Stimulated activated CD8-positive, alpha-beta memory T cell treated with anti-CD3 and anti-CD28 coated beads, Interleukin-2, amount 100 ng/mL, for 1 hour (primary cell): ENCODE measurements at places on chromosomes 1 and 21.
A peak's percentile ranks its signal among the peaks of the same experiment; 100 is the strongest.

DNA sequence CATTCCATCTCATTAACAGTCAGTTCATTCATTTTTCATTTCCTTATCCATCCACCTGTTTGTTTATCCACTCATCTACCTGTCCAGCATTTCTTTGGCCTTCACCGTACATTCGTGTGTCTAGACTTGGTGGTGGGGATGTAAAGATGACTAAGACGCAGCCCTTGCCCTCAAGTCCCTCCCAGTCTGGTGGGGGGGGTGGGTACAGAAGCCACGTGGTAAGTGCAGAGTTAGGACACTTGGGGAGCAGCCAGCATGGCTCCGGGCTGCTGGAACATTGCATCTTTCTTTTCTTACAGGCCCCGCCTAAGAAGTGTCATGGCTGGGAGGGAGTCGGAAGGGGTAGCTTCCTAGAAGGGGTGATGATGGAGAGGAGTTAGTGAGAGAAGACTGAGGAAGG lies 17.2 kb downstream of the KIF26B start:
- DNase-seq: no peak

DNA sequence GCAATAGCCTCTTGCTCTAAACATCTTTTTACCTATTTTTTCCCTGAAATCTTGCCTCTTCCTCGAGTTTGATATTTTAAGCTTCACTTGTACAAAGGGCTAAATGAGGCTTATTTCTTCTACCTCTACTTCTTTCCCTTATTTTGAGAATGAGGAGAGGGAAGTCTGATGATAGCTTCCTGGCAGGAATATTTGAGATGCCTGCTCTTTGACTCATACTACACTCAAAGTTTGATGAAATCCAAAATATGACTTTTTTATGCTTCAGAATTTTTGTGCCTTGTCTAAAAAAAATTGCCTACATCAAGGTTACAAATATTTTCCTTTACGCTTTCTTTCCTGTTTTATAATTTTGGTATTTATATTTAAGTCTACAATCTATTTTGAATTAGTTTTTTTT lies 624.4 kb upstream of the PLXNA2 start:
- no peak for DNase-seq

DNA sequence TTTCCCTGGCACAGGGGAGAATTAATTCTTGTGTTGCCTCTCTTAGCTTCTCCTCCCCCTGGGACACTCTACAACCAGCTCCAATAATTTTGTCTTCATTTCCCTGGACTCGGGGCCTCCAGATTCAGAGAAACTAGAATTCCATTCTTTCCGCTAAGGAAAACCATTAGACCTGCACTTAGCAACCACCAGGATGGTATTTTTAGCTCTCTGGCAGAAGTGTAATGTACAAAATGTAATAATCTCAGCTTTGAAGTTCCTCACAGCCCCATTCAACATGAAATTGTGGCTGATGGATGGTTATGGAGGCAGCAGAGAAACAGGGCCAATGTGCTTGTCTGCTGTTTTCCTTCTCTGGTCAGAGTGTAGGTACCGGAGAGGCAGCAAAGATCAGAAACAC lies 113.8 kb downstream of the KCND3 start:
- DNase-seq: no peak

DNA sequence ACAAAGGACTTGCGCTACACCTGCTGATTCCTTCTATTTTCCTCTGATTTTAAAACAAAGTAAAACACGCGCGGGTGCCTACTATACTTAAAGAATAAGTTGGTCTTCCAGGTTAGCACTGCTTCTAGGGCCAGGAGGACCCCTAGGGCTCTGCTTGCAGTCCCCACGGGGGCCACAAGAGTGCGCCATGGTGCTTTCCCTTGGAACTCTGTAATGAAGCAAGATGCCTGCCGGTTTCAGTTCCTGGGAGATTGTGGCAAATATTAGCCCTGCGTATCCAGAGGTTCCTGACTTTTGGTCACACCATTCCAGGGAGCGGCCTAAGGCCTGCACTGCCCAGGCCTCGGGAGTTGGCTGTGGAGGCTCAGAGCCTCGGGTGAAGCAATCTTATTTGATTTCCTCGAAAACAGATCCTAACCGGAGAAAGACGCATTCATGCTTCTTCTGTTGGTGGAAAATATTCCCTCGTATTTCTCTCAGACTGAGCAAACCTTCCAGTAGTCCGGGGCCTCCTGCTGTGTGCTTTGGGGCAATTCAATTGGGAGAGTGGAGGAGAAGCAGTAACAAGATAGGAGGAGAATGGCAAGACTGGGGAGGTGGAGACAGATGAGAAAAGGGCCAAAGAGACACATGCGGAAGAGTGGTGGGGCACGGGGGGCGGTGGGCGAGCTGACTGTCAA lies 25.3 kb downstream of the ADAM30 start:
- peak; percentile 31 for DNase-seq

- no peak for DNase-seq
These were observed 122.7 kb downstream of the LMO4 start for GRCh38 chr1:87451229-87451920.

DNA sequence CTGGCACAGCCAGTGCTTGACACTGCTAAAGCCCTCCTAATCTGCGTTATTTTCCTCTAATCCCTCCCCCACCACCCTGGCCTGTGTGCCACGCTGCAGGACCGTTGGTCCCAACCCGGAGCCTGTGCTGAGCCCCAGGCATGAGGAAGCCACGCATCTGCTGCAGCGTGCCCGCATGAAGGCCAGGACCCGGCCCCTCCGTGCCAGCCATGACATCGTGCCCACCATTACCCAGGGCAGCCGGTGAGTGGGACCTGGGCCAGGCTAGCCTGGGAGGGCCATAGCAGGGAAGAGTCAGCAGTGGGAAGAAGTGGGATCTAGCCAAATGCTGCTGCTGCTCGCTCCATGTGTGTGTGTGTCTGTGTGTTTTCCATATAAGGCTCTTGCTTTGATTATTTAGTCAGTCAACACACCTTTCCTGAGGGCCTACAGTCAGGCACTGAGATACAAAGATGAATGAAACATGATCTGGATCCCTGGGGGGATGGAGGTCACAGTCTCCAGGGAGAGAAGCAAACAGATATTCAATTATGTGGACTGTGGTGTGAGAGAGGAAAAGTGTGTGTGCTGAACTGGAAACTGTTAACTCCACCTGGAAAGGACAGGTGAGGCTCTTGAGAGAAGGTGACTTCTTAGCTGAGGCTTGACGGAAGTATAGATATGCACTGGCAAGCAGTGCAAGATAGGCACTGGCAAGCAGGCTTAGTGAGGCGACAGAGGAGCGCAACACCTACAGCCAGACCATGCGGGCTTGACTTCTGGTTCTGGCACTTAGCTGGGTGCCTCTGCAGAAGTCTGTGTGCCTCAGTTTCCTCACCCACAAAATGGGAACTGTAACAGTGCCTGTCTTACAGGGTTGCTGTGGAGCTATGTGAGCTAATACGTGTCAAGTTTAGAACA lies 15.9 kb downstream of the KIAA1614 start:
- DNase-seq: no peak

DNA sequence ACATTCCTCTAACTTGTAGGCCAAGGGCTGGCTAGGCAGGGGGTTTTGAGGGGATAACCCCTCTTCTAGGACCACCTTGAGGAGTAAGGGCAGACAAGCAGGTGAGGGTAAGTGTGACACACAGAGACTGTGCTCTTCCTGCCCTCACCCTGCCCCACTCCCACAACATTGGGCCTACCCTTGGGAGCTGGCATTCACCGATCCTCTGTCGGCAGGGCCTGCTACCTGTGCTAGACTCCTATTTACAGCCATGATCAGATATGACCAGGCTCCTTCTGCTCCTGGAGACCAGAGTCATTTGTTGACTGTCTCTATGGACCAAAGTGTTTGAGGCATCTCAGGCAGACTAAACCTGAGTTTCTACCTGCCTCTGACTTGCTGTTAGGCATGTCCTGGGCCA lies 68.3 kb downstream of the SYF2 start:
- no peak for DNase-seq

GRCh38 chr1:214525535-214526019 lies 25.8 kb downstream of the PTPN14 start:
- no peak for DNase-seq

DNA sequence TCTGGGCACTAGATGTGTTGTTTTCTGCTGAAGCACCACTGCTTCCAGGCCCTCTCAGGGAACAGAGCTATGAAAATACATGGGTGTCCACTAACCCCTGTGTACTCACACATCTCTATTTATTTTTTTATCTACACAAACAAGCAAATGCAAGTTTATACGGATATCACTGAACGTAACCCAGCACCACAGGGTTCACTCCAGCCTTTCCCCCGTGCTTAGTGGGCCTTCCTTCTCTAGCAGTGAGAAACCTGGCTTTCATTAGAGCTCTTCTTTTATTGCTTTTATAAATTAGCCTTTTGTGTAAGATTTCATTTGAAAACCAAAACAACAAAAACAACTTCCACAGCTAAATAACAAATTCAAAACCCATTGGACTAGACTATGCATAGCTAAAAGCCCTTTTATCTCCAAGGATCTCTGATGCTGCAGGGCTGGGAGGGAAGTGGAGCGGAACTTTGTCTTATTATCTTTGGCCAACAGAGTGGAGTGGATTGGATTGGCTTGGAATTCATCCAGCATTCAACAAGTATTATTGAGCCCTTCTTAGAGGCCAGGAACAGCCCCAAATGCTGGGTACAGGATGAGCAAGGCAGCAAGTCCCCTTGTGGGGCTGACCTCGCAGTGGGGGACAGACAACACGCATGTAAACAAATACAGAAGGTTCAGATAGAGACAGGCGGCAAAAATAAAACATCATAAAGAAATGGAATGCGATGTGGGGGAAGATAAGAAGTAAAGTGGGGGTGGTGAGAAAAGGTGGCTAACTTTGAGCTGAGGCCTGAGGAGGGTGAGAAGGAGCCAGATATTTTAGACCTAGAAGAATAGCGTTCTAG lies 371.8 kb upstream of the POU3F1 start:
- DNase-seq: no peak

GRCh38 chr21:35963920-35964451 lies 96.3 kb downstream of the SETD4 start:
- no peak for DNase-seq

DNA sequence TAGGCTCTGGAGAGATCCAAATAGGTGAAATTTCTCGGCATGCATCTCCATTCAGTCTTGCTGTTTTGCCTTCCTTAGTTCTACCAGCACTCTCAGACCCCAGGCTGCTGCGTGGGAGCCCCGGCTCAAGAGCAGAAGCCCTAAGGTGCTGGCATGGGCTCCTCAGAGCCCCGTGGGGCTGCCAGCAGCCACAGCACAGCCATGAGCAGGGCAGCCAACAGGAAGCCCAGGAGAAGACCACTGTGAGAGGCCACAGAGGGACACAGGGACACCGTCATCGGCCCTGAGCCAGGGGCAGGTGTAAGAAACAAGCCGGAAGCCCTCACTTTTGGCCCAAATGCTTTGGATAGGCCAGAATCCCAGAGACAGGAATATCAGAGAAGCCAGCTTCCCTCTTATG lies 66.6 kb downstream of the HIVEP3 start:
- no peak for DNase-seq

- no peak for DNase-seq
These were observed 26.8 kb downstream of the TMPRSS2 start for GRCh38 chr21:41481191-41481590.

GRCh38 chr21:42848932-42849758 lies 30.2 kb downstream of the WDR4 start:
- DNase-seq: no peak

- DNase-seq: peak; percentile 9
These were observed 32.5 kb downstream of the XKR8 start for GRCh38 chr1:27992276-27992675.

GRCh38 chr1:150017206-150017750 lies 6.8 kb upstream of the OTUD7B start:
- no peak for DNase-seq

- DNase-seq: no peak
These were observed 148.2 kb downstream of the DISC1 start for GRCh38 chr1:231774719-231775335.

GRCh38 chr21:41614511-41614910 lies 106.6 kb upstream of the TMPRSS2 start:
- no peak for DNase-seq

GRCh38 chr21:40242586-40243265 lies 375.5 kb downstream of the PCP4 start:
- no peak for DNase-seq

- peak; percentile 67 for DNase-seq
These were observed 29.9 kb upstream of the RPTN start for GRCh38 chr1:152188673-152189591.

DNA sequence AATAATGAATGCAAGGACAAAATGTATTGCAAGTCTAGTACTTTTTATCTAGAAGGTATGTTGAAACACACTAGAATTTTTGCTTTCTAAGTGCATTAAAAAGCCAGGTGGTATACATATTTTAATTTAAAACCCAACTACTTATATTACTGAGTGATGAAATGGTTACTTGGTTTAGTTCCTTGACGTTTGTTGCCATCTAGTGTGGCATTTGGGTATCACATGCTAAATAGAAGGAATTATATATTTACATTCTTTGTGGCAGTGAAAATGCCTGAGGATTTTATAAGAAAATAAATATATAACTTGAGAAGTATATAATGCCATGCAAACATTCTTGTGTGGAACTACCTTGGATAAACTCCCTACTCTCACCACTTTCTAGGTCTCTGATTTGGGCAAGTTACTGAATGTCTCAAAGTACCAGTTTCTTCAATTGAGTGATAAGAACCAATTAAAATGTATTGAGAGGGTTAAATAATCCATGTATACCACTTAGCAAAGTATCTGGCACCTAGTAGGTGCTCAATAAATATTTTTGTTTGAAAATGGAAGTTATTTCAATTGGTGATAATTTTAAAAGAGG lies 69.6 kb downstream of the SDCCAG8 start:
- DNase-seq: no peak

- no peak for DNase-seq
These were observed 18.3 kb downstream of the INTS3 start for GRCh38 chr1:153746174-153746573.

GRCh38 chr1:221032637-221033280 lies 153.5 kb downstream of the HLX start:
- no peak for DNase-seq

DNA sequence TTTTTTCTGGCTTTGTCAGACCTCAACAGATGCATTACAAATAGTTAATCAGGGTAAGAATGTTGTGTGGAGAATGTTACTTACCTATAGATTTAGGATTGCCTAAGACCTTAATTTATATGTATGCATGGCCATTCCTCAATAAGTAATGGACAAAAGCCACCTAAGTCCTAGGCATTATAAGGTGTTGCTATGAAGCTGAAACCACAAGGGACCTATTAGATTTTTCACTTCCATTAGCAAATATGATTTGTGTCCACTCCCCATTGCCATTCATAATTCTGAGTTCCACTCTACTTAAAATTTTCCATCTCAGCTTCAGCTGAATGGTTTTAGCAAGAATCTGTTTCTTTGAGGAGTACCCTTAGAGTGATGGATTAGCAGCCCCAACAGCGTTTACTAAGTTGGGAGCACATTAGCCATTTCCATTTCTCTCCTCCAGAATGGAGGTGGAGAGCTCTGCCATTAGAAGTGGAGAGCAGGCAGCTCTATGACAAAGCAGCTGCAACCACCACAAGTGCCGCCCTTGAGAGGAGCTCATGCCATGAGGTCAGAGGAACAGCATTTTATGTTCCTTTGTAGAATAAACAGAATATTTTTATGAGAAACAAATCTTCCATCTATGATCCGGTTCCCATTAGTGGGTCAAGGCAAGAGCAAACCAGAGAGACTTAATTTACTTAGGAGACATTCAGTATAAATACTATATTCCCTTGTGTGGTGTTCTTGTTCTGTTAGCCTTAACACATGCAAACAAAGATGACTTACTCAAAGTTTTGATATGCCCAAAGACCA lies 28.9 kb upstream of the C1orf87 start:
- no peak for DNase-seq
